ENCODE measurements at places on chromosomes 6 and 20.

GRCh38 chr6:131001945-131002660 lies 60.9 kb downstream of the EPB41L2 start:
- DNase-seq: peak; percentile 29

DNA sequence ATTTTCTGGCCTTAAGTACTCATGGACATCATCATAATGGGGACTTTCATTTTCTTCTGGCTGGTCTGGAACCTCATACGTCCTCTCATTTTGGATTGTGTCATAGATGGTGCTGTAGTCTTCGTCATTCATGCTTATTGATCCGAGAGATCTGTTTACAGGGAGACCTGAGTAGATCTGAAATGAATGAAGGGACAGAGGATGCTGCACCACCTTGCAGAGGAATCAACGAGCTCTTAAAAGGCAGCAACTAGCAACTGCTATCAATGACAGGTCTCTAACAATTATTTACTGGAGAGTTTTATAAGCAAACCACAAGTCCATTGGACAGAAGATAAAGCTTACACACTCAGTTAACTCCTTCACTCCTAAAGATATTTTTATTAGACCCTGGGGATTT lies 49.7 kb upstream of the ENPP4 start:
- DNase-seq: no peak

DNA sequence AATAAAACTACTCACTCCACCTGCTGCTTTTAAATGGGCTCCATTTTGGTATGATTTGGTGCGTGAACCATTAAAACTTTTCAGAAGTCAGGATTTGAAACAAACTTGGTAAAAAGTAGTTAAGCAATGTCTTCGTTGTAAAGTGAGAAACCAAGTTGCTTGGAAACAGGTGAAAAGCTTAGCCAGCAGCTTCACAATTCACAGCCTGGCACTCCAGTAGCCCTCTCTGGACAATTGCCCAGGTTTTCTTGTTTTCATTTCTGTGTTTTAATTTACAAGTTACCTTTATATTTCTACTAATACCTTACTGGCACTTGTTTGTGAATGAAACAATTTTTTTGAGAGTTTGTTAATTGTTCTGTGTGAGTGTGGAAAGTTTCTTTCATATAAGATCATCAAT lies 12.8 kb downstream of the NT5E start:
- no peak for DNase-seq

DNA sequence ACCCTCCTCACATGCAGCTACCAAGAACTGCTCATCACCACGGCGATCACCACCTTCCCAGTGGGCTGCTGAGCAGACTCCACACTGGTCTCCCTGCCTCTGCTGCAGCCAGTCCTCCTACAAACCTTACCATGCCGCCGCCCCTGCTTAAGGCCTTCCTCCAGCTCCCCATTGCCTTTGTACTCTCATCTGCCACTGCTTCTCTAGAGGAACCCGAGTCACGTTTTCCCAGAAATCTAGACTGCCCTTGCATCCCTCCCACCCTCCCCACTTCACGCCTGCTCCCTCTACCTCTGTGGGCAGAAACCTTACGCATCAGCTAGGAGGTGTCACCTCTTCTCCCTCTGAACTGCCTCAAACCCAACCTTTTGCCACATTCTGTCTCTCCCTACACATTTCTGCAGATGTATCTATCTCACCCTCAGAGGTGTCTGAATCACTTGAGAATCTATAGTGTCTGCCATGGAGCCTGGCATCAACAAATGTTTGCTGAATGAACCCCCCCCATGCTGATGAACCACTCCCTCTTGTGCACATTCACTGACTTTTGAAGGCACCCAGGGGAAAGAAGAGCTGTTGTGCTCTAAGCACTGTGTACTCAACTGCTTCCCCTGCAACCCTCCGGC lies 4.3 kb downstream of the E2F1 start:
- no peak for DNase-seq

DNA sequence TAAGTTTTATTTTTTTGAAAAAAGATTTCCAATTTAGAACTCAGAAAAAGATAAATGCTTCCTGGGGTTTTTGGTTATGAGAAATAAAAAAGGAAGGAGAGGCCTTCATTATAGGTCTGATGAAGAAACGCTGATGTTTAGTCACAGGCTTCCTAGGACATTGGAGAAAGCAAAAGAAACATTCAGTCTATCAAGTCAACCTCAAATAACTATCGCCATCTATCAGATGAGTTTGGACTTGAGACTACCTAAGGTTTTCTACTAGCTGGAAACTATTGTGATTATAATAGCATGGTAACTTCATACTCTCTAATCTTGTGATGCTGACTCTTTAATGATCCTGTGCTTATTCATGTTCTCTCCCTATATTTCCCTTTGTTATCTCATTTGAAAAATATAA lies 171.3 kb downstream of the TPBG start:
- no peak for DNase-seq

DNA sequence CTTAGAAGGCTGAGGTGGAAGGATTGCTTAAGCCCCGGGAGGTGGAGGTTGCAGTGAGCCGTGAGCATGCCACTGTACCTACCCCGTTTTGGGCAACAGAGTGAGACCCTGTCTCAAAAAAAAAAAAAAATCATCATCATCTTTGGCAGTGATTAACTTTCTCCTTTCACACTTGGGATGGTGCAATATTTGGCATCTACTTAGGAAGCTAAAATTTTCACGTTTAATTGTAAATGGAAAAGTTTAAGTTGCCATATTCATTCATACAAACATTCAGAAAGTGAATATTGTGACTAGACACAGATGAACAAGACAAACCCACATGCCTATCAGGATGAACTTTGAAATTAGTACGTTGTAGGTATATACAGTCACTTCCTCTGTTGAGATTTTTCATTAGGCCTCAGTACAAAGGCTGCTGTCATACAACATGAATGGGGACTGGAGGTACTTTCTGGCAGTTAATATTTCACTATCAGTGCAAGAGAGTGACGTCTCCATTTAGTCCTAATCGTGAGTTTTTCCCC lies 10.3 kb downstream of the TOP1 start:
- no peak for DNase-seq

- no peak for DNase-seq
These were observed 5.2 kb downstream of the TEAD3 start for GRCh38 chr6:35491558-35492257.

- no peak for DNase-seq
These were observed 305.8 kb upstream of the PRDM1 start for GRCh38 chr6:105780146-105780860.

GRCh38 chr6:11412011-11412424 lies 125.5 kb upstream of the TMEM170B start:
- peak; percentile 74 for DNase-seq

- peak; percentile 11 for DNase-seq
These were observed 13.9 kb downstream of the TOMM6 start for GRCh38 chr6:41801380-41801779.

DNA sequence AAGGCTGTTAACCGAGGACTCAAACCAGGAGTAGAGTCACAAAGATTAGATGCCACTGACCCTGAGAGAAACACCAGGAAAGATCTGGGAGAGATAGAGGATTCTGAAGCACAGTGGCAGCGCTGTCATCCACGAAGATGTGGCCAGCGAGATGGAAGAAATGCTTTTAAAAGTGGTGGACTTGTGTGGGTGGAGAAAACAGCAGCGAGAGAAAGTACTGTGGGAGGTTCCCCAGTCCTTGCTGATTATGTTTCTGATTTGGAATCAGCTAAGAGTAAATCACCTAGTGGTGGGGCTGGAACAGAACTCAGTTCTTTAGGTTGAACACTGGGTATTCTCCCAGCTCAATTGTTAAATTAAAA lies 435 bp upstream of the ZNF322 start:
- peak; percentile 17 for DNase-seq

- DNase-seq: no peak
These were observed 1.6 kb upstream of the ZFP64 start for GRCh38 chr20:52193133-52193532.

DNA sequence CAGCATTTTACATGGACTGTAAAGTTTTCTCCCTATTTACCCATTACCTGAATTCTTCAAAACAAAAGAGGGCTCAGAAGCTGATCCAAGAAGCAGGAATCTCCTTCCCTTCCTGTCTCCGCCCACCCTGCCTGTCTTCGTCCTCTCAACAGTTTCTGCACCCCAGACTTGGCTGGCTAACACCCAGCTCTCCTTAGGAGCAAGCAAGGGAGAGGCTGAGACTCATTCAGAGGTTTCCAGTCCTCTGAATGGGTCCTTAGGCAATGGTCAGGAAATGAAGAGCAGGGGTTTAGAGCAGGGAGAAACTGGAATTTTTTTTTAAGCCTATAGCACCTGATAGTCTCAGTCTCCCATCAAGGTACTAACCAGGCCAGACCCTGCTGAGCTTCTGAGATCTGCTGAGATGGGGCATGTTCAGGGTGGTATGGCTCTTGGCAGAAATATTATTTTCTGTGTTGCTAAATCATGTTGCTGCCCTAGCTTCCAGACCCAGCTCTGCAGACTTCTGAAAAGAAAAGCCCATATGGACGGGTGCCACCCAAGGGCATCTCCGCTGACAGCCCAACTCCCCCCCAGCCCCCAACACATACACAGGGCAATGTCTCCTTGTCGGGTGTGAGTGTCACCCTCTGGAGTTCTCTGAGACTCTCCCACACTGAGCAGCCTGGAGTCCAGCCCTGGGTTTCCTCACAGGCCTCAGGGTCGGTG lies 74.6 kb upstream of the CD93 start:
- no peak for DNase-seq

- no peak for DNase-seq
These were observed 251.3 kb upstream of the PRND start for GRCh38 chr20:4470375-4470774.

GRCh38 chr6:28587746-28588075 lies 62.0 kb downstream of the GPX5 start:
- peak; percentile 34 for DNase-seq

- peak; percentile 39 for DNase-seq
These were observed 49.5 kb downstream of the TRERF1 start for GRCh38 chr6:42402184-42402583.

DNA sequence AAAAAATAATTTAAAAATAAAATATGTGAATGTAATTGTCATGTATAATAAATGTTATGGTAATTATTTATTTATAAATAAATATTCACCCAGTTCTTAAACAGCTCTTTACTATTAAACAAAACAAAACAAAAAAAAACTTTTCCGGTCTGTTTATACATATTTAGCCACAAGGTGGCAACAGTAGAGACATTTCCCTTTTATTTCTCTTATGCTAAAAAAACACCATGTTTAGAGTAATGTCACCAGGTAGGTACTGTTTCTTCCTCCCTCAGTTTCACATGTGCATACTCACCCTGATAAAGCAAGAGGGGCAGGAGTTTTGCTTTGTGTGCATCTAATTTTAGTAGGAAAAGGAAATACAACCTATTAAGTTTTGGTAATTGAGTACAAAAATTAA lies 610.4 kb upstream of the IMPG1 start:
- DNase-seq: peak; percentile 24

DNA sequence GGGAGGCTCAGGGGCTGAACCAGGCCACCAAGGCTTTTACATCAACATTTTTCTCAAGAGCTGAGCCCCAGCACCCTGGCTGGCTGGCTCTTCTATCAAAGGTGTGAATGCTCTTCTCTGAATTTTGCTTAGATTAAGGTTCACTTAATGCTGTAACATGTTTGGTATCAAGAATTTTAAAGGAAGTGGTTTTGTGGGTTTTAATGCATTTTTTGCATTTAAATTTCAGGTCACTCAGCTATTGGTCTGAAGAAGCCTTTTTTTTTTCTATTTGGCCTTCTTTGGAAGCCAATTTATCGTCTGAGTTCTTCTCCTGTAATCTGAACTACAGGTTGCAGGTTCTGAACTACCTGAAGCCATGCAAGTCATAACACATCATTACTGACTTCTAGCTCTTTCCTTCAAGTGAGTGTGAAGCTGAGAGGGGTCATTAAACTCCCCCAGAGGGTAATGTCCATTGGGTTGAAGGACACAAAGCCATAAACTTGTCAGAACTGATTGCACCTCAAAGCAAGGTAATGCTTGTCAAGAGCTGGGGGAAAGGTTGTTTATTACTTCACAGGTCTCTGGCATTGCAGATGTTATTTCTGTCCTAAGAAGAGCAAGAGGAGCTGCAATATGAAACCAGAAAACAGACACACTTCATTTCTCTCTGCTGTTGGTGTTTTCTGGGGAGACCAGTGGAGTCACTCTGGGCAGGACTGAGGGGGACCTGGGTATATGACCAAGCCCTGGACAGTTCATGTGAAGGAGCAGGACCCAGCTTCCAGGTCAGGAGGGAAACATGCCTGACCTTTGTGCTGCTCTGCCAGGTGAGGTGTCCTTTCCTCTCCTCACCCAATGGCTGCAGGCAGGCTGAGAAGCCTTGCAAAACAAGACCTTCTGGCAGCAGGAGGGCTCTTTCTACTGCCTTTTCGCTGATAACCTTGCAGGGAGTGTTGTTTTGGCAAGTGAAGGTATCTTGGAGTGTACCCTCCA lies 26.1 kb upstream of the NEDD9 start:
- no peak for DNase-seq

DNA sequence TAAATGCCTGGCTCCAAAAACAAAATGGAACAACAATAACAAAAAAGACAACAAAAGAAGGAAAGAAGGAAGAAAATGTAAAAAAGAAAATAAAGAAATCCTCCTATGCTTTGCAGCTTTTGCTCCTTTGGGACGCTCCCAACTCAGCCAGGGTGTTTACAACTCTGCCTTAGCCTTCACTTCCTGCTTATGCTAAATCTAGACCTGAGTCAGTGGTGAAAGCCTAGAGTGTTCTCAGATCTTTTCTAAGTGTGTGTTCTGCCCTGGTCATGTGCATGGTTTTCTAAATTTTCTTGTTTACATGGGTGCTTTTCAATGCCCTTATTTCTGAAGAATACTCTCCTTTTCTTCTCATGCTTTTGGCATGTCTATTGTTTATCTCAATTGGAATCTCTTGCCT lies 19.5 kb upstream of the GRM1 start:
- DNase-seq: no peak

- DNase-seq: no peak
These were observed 110.3 kb upstream of the TNFAIP3 start for GRCh38 chr6:137756788-137757187.

- no peak for DNase-seq
These were observed 179.1 kb downstream of the DOK5 start for GRCh38 chr20:54654450-54654849.

DNA sequence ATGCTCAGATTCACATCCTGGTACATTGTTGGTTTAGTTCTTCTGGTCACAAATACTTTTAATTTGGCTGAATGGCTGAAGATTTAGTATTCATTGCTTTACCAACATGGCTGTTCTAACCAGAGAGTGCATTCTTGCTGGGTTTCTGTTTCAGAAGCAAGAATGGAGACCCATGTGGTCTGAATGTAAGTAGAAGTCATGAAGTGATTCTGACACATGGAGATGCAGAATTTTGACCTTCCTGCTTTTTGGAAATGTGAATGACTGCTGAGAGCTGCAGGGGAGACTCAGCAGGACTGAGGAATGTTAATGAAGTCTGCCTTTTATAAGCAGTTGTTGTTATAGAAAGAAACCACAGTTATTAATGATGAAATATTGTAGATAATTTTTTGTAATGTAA lies 576.1 kb upstream of the MARCKS start:
- DNase-seq: peak; percentile 47
